ENCODE measurements at places on chromosomes 2 and 18.

GRCh38 chr2:224287531-224287930, 114.4 kb downstream of the FAM124B start:
- no peak for DNase-seq

GRCh38 chr18:58541789-58542425, 87.0 kb downstream of the ALPK2 start:
- DNase-seq, result peak; percentile 56

- no peak for DNase-seq
These were observed 20.3 kb upstream of the NPAS2 start for GRCh38 chr2:100799686-100800085.

- DNase-seq, result no peak
These were observed 194.9 kb downstream of the RIT2 start for GRCh38 chr18:42920621-42921020.

DNA sequence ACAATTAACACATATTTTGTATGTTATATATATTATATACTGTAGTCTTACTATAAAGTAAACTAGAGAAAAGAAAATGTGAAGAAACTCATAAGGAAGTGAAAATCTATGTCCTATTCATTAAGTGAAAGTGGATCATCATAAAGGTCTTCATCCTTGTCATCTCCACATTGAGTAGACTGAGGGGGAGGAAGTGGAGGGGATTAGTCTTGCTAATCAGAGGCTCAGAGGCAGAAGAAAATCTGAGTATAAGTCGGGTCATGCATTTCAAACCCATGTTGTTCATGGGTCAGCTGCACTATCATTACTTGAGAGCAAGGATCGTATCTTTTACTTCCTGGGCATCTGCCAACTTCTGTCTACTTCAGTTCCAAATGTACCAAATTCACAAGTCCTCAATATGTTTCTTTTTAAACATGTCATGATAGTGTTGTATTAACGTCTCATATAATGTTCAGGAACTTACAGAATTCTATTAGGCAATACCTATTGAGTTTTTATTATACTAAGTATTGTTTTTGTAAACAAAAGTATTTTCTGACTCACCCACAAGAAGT, 208.9 kb upstream of the BOD1L2 start:
- no peak for DNase-seq

DNA sequence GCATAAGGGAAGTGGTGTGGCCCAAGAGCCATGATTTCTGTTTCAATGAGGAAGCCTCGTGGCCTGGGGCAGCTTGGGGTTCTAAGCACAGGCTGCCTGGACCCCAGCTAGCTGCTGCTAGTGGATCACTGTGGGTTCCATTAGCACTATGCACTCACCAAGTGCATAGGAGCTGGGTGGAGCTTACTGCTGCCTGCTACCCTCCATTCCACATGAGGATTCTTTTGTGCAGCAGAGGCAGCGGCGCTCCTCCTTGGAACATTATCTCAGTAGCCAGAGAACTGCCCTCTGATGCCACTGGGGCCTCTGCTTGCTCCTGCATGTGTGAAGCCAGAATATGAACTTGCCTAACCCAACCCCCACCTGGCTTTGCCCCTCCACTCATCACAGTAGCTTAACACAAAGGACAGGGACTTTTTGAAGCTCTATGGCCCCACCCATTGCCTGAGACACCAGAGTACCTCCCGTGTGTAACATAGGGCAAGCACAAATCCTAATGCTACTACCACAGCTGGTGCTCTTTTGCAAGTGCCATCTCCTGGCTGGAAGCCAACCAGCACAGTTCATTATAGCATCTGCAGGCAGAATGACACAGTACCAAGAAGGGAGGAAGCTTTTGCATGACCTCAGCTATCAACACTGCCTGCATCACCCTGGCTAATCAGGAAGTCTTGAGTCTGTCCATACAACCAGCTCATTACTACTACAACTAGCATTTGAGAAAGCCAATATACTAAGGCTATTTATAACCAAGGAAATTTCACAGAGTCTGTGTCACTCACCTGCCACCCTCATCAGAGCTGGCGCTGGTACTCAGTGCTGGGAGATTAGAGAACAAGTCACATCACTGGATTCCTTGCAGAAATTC, 297.0 kb upstream of the GULP1 start:
- no peak for DNase-seq

DNA sequence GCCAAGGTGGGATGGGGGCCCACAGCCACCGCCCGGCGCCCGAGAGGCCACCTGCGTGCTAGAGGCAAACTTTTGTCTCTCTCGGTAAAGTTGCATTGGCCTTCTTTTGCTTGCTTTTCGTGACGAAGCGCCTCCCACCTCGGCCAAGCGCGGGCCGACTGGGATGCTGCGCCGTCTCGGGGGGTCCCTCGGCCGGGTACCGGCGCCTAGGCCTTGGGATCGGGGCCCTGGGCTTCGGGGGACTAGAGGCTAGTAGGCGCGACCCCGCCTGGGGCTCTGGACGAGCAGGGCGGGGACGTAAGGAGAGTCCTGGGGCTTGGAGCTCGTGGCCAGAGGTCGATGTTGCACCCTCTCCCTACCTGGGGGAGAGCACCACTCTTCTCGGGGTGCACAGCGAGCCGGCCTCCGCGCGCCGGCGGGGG, 545 bp downstream of the GLI2 start:
- no peak for DNase-seq

DNA sequence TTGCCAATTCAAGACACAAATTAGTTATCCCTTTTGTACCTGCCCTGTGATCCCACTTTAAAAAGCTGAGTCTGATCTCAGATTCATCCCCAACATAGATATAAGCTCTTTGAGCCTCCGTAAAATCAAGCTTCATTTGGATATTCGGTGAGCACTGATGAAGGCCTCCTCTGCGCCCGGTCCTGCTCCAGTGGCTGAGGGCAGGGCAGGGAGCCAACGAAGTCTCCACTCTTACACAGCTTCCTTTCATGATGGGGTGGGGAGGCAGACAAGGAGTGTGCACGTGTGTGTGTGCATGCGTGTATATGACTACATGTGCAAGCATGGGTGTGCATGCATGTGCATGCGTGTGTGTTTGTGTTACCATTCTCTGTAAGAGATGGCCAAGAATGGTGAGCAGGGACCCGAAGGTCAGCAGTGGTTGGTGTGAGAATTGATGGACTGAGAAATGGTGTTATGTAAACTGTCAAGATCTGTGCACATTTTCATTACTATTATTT, 43.6 kb downstream of the IL1RL2 start:
- no peak for DNase-seq

DNA sequence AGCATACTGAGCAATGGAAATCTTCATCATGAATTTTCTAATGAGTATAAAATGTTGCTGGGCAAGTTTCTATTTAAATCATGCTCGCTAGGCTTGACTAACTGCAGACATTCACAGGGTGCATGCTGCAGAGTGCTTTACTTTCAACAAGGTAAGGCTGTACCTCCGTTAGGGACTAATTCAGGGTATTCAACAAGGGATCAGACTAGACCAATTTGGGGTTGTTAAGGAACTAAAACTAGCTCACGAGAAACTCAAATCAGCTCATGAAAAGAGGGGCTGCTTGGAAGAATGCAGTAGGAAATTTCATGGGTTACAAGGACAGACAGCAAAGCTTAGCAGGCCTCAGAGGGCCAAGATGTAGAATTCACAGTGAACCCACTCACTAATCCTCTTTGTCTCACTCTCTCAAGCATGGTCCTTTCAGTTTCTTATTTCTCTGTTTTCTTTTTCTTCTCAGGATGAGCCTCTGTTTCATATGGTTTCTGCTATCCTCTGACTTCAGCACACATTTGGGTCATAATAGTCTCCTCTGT, 2.2 kb downstream of the MYO3B start:
- no peak for DNase-seq

GRCh38 chr2:197838579-197838978, 34.2 kb downstream of the PLCL1 start:
- DNase-seq, result no peak

DNA sequence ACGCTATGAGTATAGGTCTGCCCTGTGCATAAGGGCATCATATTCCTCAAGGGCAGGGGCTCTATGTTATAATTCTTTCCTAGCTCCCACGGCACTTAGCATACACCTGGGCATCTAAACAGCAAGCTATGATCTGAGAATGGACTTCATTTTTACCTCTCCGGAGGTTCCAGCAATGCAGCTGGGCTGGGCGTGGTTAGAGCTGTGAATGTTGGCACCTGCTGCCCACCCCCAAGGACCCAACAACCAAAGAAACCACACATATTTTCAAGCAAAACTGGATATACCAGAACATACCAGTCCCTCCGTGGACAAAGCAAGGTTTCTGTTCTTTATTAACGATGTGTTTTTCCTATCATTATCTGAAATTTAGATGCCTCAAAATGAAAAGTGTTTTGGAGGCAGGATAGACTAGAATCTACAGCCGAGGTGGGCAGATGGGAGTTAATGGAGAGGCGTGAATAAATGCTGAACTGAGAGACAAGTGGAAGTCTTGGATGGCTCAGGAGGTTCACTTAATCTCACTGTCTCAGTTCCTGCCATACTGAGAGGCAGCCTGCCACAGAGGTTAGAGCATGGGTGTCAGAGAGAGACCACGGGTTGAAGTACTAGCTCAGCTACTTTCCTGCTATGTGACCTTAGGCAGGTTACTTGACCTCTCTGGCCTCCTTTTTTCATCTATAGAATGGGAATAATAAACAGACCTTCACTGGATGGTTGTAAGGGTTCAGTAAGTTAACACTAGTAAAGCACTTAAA, 186.6 kb upstream of the SMAD2 start:
- DNase-seq, result no peak

- DNase-seq, result no peak
These were observed 40.0 kb downstream of the STK25 start for GRCh38 chr2:241468476-241468781.

DNA sequence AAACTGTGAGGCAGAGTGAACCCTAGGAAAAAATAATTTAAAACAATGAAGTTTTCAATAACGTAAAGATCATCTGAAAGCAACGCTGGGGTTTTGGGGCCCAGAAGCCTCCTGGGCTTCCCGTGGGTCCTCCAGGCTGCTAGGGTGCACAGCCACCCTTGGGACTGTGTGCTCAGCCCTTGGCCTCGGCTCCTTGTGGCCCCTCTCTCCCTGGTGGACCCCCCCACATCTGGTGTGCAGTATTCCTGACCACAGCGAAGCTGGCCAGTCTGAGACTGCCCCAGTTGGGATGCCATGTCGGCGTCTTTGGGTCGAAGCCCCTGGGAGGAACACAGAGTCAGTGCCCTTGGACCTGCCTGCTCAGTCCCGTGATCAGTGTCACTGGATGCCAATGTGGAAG, 53.0 kb downstream of the ACKR3 start:
- DNase-seq, result no peak

GRCh38 chr2:54558188-54559005, 102.3 kb downstream of the SPTBN1 start:
- DNase-seq, result peak; percentile 73

DNA sequence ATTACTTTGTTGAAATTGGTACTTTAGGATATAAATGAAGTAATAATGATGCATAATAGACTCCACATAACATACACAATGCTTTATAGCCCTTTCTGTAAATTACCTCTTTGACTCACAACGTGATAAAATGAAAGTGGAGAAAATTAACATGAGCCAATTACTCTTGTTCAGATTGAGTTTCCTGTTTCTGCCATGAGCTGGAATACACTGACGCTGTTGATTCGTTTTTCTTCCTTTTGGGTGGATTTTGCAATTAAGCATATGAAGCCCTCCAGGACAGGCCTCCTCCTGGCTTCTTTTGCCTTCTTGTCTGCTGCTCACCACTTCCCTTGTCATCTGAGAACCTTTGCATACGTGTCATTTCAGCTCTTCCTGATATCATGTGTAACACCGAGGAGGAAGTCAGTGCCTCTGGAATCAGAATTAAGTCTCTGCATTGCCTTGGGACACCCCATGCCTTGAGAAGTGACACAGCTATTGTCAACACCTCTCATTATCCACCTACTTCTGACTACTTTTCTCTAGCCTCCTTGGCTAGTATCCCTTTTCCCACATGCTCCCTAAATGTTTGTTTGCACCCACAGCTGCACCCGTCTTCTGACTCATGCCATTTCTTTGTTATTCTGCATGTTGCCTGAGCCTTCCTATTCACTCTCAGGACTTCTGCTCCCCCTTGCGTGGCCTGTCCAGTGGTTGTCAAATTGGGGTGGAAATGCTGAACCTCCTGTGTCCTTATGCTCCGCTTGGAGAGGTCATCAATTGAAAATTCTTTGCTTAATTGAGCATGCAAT, 134.1 kb downstream of the FMNL2 start:
- no peak for DNase-seq

GRCh38 chr2:144430722-144431391, 89.1 kb downstream of the ZEB2 start:
- DNase-seq, result no peak

DNA sequence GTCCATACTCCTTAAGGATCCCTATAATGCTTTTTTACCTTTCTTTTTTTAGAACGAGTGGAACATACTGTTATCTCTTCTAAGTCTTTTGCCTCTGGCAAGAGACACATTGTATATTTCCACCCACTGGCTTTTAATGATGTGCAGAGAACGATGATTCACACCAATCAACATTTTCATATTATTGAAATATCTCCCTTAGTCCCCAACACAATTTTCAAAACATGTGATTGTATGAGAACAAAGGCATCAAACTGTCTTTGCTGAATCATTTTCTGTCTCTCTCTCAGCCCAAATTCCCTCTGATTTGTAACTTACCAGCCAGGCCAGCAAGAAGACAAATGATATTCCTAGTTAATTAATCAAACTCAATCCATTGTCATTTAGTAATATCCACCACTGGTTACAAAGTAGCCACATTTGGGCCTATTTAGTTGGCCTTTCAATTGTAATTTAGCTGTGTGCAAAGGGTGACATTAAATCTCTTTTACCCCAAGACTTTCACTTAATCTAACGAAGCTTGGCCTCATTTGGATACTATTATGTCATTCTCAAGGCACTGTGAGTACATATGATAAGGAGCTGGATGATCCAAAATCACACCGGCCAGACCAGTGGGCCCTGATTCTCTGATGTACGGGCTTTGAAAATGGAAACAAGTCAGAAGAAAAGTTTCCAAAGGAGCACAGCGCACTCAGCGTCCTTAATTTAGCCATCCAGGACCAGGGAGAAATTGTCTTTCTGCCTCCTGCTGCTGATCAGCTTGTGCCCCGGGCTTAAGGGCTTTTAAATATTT, 185.1 kb downstream of the SCG2 start:
- no peak for DNase-seq

DNA sequence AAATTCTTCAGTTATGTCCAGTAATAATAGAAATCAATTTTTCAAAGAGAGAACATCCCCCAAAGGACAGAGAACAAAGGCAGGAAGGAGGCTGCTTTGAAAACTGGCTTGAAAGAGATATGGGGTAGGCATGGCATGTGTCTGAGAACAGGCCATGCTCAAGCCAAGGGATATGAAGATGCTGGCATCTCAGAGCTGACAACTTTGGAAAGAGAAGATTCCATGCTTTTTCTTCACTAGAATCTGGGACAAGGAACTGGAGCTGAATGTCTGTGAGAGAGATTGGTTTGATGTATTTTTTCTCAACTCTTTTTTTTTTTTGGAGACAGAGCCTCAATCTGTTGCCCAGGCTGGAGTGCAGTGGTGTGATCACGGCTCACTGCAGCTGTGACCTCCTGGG, 139.8 kb upstream of the DLX2 start:
- DNase-seq, result no peak

- no peak for DNase-seq
These were observed 3.5 kb downstream of the PCBP1 start for GRCh38 chr2:70090706-70091334.

- no peak for DNase-seq
These were observed 407.6 kb upstream of the SPHKAP start for GRCh38 chr2:228589115-228589514.

- DNase-seq, result no peak
These were observed 328.1 kb downstream of the SLC8A1 start for GRCh38 chr2:40123746-40124145.

Measured in stimulated activated CD4-positive, alpha-beta T cell treated with anti-CD3 and anti-CD28 coated beads, Interleukin-2, amount 100 ng/mL, for 24 hours (primary cell).